NCI-H524 treated with DMSO at 0.1 percent for 48 hours (cell line): ENCODE measurements at places on chromosomes 13 and 19.

GRCh38 chr13:22196777-22197176 is 525.9 kb downstream of the FGF9 start:
- DNase-seq = no peak

DNA sequence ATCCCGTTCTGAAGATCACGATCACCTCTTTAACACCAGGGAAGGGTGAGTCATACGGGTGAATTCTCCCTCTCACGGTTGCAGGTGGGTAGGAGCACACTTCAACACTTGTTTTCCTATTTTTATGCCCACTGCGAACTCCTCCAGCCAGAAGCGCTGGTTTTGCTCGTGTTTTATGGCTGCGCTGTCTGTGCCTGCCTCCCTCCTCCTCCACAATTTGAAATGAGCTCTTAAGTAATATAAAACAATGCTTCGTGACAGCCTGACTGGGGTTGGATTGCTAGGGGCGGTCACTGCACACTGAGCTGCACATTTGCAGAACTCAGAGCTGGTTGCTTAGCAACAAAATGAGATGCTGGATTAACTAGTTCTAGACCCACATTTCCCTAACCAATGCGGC is 12.9 kb downstream of the CCDC70 start:
- peak; percentile 76 for DNase-seq

GRCh38 chr19:16257509-16258002 is 59.8 kb downstream of the AP1M1 start:
- DNase-seq = no peak

- no peak for DNase-seq
Observed at GRCh38 chr19:31070146-31071065, 278.8 kb downstream of the TSHZ3 start.

DNA sequence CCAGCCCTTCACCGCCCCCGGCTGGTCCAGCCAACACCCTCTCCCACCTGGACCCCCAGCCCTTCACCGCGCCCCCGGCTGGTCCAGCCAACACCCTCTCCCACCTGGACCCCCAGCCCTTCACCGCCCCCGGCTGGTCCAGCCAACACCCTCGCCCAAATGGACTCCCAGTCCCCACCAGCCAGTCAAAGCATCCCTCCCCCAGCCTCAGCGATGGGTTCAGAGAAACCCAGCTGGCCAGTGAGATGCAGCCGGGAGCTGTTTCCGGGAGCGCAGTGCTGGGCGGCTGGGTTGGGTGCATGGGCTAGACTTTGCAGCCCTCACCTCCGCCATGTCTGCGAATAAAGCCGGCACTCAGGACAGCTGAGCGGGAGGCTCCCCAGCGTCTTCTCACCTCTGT is 6.5 kb upstream of the CDC34 start:
- no peak for DNase-seq

DNA sequence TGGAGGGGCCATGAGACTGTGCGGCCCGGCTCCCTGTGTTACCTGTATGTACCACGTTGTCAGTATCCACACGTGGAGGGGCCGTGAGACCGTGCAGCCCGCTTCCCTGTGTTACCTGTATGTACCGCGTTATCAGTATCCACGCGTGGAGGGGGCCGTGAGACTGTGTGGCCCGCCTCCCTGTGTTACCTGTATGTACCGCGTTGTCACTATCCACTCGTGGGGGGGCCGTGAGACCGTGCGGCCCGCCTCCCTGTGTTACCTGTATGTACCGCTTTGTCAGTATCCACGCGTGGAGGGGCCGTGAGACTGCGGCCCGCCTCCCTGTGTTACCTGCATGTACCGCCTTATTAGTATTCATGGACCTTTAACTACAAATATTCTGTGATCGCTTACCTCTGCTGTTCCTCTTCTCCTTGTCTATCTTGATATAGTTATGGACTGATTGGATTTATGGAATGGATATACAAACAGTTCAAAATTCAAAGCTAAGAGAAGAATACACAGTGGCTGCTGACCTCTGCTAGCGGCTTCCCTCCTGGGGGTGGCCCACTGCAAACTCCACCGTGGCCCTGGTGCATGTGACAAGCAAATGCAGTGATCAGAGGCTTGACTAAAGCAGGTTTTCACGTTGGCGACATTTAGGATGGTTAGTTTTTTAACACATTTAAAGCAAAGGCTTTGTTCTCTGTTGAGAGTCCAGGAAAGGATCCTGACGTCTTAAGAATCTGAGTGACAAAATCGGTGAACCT is 38.7 kb downstream of the ATP11A start:
- no peak for DNase-seq

DNA sequence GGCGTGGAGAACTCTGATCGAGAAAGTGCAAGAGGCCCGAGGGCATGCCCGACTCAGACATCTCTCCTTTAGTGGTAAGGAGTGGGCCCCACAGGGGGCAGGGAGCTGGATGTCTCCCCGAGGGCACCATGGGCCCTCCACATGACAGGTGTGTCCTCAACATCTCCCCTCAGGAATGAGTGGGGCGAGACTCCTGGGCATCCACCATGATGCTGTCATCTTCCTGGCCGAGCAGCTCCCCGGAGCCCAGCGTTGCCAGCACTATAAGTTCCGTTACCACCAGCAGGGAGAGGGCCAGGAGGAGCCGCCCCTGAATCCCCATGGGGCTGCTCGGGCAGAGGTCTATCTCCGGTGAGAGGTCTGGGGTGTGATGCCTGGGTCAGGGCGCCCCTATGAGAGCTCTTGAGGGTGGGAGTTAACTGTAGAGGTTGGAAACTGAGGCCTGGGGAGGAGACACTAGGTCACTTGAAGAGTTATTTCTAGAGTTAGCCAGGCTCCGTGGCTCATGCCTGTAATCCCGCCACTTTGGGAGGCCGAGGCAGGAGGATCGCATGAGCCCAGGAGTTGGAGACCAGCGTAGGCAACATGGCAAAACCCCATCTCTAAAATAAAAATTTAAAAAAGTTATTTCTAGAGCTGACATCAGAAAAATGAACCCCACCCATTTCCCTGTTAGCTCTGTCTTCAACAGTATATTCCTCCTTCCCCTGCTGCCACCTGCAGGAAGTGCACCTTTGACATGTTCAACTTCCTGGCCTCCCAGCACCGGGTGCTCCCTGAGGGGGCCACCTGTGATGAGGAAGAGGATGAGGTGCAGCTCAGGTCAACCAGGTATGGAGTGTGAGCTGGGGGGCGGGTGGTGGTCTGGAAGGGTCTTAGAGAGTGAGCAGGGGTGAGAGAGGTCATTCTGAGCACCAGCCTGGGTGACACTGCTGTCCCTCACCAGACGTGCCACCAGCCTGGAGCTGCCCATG is 5.1 kb downstream of the IGFLR1 start:
- DNase-seq = no peak

DNA sequence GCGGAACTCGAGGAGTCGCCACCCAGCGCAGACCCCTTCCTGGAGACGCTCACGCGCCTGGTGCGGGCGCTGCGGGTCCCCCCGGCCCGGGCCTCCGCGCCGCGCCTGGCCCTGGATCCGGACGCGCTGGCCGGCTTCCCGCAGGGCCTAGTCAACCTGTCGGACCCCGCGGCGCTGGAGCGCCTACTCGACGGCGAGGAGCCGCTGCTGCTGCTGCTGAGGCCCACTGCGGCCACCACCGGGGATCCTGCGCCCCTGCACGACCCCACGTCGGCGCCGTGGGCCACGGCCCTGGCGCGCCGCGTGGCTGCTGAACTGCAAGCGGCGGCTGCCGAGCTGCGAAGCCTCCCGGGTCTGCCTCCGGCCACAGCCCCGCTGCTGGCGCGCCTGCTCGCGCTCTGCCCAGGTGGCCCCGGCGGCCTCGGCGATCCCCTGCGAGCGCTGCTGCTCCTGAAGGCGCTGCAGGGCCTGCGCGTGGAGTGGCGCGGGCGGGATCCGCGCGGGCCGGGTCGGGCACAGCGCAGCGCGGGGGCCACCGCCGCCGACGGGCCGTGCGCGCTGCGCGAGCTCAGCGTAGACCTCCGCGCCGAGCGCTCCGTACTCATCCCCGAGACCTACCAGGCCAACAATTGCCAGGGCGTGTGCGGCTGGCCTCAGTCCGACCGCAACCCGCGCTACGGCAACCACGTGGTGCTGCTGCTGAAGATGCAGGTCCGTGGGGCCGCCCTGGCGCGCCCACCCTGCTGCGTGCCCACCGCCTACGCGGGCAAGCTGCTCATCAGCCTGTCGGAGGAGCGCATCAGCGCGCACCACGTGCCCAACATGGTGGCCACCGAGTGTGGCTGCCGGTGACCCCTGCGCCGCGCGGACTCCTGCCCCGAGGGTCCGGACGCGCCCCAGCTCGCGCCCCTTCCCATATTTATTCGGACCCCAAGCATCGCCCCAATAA is 2.3 kb downstream of the AMH start:
- DNase-seq = no peak

DNA sequence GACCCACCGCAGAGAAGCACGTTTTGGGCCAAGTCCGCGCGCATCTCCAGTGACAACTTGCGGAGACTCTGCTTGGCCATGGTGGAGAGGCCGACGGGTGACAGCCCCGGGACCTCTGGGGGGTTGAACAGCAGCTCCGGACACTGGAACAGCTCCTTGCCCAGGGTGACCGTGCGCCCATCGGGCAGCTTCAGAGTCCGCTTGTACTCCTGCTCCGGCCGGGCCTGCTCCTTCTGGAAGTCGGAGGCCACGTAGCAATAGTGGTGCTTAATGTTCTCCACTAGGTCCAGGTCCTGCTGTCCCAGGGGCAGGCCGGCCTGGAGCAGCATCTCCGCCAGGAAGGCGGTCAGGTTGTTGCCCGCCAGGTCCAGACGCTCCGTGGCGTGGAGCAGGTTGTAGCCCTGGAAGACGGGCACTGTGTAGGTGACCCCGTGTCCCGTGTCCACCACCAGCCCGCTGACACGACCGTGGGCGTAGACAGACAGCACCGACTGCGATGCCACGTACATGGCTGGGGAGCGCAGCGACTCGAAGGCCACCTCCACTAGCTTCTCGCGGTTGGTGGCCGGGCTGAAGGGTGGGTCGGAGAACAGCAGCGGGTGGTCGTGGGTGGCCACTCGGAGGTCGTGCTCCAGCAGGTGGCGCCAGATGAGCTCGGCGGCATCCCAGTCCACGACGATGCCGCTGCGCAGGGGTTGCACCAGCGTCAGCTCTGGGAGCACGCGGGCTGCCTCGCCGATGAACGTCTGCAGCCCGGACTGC is 743 bp downstream of the ACTL9 start:
- DNase-seq = no peak

- DNase-seq = no peak
Observed at GRCh38 chr13:107113387-107113786, 545.5 kb upstream of the ARGLU1 start.

DNA sequence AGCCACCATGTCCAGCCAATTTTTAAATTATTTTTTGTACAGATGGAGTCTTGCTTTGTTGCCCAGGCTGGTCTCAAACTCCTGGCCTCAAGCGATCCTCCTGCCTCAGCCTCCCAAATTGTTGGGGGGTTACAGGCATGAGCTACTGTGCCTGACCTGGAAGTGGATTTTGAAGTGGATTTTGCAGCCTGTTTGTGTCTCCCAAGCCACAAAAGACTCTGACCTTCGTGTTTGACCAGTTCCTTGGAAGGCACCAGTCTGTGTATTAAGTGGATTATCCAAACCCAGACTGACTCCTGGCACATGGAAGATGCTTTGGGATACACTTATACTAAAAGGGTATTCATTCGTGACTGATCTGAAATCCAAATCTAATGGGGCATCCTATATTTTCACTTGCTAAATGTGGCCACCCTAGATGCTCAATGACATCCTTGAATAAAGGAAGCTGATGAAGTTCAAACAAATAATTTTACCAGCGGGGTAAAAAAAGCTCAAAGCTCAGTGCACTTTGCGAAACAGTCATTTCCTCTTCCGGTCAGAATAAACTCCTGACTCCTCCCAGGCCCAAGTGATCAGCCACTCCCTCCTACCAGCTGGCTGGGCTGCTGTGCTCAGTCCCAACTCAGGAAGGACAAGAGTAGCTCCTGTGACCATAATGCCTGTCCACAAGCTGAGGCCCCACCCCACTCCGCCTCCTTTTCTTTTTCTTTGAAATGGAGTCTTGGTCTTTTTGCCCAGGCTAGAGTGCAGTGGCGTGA is 32.6 kb upstream of the GATAD2A start:
- no peak for DNase-seq

DNA sequence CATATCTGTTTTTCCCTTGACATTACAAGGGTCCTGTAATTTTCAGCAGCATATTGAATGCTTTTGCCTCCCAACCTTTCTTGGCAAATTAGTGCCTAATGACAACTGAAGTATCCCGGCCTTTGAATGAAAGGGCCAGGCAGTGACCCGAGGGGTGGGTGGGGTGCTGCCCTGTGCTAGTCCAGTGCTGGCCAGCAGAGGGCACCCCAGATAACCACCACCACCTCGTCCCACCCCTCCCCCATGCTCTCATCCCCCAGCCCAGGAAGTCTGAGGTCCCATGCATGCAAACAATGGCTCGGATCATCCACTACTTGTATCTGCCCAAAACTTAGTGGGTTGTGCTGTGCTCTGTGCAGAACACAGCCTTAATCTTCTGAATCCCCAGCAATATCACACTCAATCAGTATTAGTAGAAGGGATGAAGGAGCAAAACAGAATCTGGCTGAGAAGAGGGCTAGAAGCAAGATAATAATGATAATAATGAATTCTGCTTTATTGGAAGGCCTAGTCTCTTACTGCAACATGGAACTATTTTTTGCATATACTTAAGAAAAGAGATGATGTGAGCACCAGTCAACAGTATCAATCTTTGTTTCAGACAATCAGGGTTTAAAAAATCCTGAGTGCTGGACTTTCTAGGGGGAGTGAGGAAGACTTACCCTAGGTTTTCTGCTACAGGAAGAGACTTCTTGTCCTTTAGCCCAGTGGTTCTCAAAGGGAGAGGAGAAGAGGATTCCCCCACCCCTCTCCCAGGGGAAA is 3.8 kb downstream of the ATP12A start:
- DNase-seq = no peak

GRCh38 chr19:51541458-51542357 is 10.2 kb upstream of the SIGLEC6 start:
- DNase-seq = no peak

DNA sequence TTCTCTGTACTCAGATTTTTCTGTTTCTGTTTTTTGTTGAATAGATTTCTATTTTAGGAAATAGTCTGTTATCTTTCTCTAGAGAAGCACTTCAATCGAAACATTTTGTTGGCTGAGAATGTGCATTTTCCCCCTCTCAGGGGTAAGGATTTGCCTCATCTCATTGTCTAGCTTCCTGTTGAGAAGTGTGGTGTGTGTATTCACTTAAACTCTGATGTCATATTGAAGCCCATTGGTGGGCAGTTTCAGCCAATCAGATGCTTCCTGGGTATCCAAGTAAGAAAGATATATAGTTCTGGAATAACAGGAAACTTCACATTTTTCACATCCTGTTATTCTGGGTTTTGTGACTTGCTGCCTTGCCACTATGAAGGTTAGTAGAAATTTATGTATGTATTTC is 87.6 kb downstream of the ARHGEF7 start:
- no peak for DNase-seq

DNA sequence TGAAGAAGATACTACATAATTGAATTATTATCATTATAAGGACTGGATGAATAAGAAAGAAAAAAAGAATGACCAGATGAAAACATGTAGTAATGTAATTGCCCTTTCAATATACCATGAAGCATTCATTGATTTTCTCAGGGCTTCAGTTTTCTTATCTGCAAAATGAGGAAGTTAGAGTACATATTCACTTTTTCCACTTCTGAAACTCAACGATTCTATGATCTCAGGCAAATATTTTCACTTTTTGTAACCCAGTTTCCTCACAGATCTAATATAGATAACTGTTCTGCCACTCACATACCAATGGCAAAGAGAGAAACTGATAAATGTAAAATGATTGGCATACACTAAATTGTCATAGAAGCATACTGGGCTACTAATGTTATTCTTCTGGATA is 856.6 kb upstream of the KLHL1 start:
- DNase-seq = no peak

GRCh38 chr13:46345398-46345797 is 41.7 kb downstream of the RUBCNL start:
- DNase-seq = peak; percentile 61

- no peak for DNase-seq
Observed at GRCh38 chr13:46542833-46543232, 10.1 kb upstream of the LRCH1 start.
